Articular chondrocyte of knee joint (primary cell): ENCODE measurements at places on chromosomes 2 and 18. TPM values are rescaled to one million over a fixed set of nuclear protein-coding genes. Genes with fewer than 3 reads are reported as not detected.

Gene PDE1A
- total RNA-seq, result 89.0 and 156 TPM in 2 replicates

Gene SLC5A6
- 14.6 and 15.4 TPM in 2 replicates for total RNA-seq

Gene MCM6
- total RNA-seq, result 22.5 and 25.9 TPM in 2 replicates

Gene DPYSL5
- total RNA-seq, result not detected in 2 replicates

Gene COL4A3
- not detected in 2 replicates for total RNA-seq

Gene ARHGAP15
- not detected in 2 replicates for total RNA-seq

Gene ZNF385B
- total RNA-seq, result 13.5 and 19.7 TPM in 2 replicates

Gene TMEM163
- total RNA-seq, result not detected in 2 replicates

Gene DCDC2C
- not detected in 2 replicates for total RNA-seq

Gene NR4A2
- 1.0 and 1.4 TPM in 2 replicates for total RNA-seq

Gene DIPK1C
- total RNA-seq, result not detected in 2 replicates

Gene UGT1A3
- total RNA-seq, result not detected in 2 replicates

Gene GATA6
- 1.4 and 2.3 TPM in 2 replicates for total RNA-seq

Gene TMEM247
- not detected in 2 replicates for total RNA-seq

Gene ACVR1C
- 0.13 and 0.32 TPM in 2 replicates for total RNA-seq

Gene KCNG2
- not detected in 2 replicates for total RNA-seq

Gene SLC9A4
- not detected in 2 replicates for total RNA-seq

Gene TCF23
- total RNA-seq, result under 0.01 TPM in 2 replicates

Gene FNDC4
- 24.2 and 25.1 TPM in 2 replicates for total RNA-seq

Gene NEMP2
- 8.5 and 10.6 TPM in 2 replicates for total RNA-seq

Gene DUSP11
- 42.7 and 51.2 TPM in 2 replicates for total RNA-seq

Gene PROM2
- 0.26 and 0.32 TPM in 2 replicates for total RNA-seq

Gene PSMA8
- not detected in 2 replicates for total RNA-seq

Gene DSG1
- total RNA-seq, result not detected in 2 replicates

Gene DNER
- 0.78 and 1.7 TPM in 2 replicates for total RNA-seq

Gene ACMSD
- not detected in 2 replicates for total RNA-seq

Gene ATP8B1
- total RNA-seq, result 40.2 and 46.7 TPM in 2 replicates

Gene GAL3ST2
- total RNA-seq, result 0.26 TPM in 1 of 2 replicates, not detected in the other

Gene UGT1A6
- not detected in 2 replicates for total RNA-seq

Gene LOXHD1
- total RNA-seq, result not detected in 2 replicates

Gene GKN2
- not detected in 2 replicates for total RNA-seq

Gene CFC1
- total RNA-seq, result not detected in 2 replicates

Gene CRYGC
- total RNA-seq, result not detected in 2 replicates

Gene CAVIN2
- total RNA-seq, result 1.4 and 2.2 TPM in 2 replicates

Gene ALPG
- not detected in 2 replicates for total RNA-seq

Gene RGPD4
- under 0.01 TPM in 1 of 2 replicates, not detected in the other for total RNA-seq

Gene CHRNG
- not detected in 2 replicates for total RNA-seq

Gene UNC50
- 51.4 and 58.9 TPM in 2 replicates for total RNA-seq

Gene ZNF396
- total RNA-seq, result 3.4 and 4.5 TPM in 2 replicates

Gene LRP2
- total RNA-seq, result not detected in 2 replicates

Gene LYPD1
- total RNA-seq, result 0.76 TPM in 1 of 2 replicates, not detected in the other

Gene LCLAT1
- 32.6 and 38.5 TPM in 2 replicates for total RNA-seq

Gene STAT4
- 21.4 and 22.2 TPM in 2 replicates for total RNA-seq

Gene AKAIN1
- not detected in 2 replicates for total RNA-seq

Gene C2orf76
- 11.5 and 18.9 TPM in 2 replicates for total RNA-seq
